ENCODE measurements at places on chromosomes 3 and 15. TPM values are rescaled to one million over a fixed set of nuclear protein-coding genes. Genes with fewer than 3 reads are reported as not detected.

GRCh38 chr3:11522953-11523571 is 120.7 kb downstream of the VGLL4 start:
- no peak overlapping the region for H3K4me3 ChIP-seq
- H3K36me3 ChIP-seq = no peaks in the 10 kb centered on the region
- H3K27me3 ChIP-seq = no peaks in the 10 kb centered on the region
- DNase-seq = no peak
- peak overlapping the region; percentile 7 for H3K27ac ChIP-seq

- H3K27ac ChIP-seq = no peak overlapping the region
- H3K4me3 ChIP-seq = no peak overlapping the region
- peaks cover 3% of the 10 kb centered on the region for H3K36me3 ChIP-seq
- DNase-seq = no peak
These were observed 52.5 kb downstream of the PHC3 start for GRCh38 chr3:170128977-170129431.

TMEM212 gene
- not detected for total RNA-seq

RARB gene
- 14.7 TPM for total RNA-seq
